ENCODE measurements at places on chromosomes 1 and 21.

DNA sequence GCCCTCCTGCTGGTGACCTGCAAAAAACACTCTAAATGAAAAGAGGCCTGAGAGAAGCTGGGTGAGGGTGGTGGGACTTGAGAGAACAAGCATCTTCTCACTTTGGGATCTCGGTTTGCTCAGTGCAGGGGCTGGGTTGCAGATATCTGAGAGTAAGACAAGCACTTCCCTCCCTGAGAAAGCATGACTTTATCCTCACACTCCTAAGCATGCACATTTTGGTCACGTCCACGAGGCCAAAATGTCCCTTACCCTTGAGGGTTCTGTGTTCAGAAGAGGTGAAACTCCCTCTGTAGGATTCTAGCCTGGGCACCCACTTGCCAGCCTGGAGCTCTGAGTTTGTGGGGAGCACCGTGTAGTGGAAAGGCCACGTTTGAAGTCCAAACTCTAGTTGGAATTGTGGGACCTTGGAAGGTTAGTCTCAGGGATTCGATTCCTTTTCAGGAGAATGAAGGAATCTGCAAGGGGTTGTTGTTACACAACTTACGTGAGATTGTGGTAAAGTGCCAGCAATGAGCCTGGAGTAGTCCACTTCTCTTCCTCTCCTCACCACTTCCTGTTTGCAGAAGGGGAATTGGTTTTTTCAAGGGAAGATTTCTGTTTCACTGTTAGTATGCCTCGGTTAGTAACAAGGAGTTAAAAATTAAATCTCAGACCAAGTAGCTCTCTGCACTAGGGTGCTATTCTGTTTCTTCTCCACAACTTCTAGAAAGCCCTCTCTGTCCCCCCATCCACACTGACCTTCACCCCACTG is 3.0 kb downstream of the FCAMR start:
- no peak for DNase-seq

GRCh38 chr1:61926597-61926996 is 184.3 kb downstream of the PATJ start:
- no peak for DNase-seq

- DNase-seq = no peak
Observed at GRCh38 chr1:205382561-205382960, 25.8 kb upstream of the KLHDC8A start.

- DNase-seq = no peak
Observed at GRCh38 chr1:23875382-23875781, 7.3 kb upstream of the FUCA1 start.

DNA sequence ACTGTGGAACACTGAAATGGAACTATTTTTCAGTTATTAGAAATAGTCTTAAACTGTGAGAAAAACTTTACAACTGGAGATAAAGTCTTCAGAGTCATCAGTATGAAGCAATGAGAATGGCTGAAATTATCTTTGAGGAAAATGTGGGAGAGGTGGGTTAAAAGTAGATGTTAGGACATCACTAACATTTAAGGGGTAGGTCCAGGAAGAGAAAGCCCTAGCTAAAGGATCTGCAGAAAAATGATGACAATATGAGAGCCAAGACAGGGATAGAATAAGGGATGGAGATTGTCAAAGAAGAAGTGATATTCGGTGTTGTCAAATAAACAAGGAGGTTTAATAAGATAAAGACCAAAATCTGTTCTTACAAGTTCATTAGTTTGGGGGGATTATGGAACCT is 123.3 kb upstream of the GPR52 start:
- no peak for DNase-seq

DNA sequence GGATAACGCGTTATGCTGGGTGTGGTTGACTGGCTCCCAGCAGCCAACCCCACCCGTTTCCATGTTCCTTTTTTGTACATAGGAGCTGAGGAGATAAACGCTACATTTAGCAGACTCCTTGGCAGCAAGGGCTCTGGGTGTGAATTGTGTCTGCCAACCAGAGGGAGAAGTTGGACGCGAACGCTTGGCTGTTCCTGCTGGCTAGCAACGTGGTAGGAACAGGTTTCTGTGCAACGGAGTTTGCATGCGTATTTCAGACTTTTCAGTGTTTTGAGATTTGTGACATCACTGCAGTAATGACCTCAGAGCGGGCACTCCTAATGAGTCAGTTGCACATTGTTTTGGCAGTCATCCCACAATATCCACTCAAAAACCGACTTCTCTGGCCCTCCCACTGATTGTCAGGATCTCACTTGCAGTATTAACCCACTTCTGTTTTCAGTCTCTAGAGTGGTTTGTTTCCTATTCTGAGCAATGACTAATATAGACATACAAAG is 98.7 kb upstream of the RGS1 start:
- DNase-seq = no peak

- DNase-seq = no peak
Observed at GRCh38 chr1:155944444-155944799, 3.0 kb downstream of the RXFP4 start.

GRCh38 chr1:3074800-3075199 is 5.8 kb downstream of the PRDM16 start:
- no peak for DNase-seq

- DNase-seq = no peak
Observed at GRCh38 chr1:112465122-112465521, 43.6 kb upstream of the WNT2B start.

DNA sequence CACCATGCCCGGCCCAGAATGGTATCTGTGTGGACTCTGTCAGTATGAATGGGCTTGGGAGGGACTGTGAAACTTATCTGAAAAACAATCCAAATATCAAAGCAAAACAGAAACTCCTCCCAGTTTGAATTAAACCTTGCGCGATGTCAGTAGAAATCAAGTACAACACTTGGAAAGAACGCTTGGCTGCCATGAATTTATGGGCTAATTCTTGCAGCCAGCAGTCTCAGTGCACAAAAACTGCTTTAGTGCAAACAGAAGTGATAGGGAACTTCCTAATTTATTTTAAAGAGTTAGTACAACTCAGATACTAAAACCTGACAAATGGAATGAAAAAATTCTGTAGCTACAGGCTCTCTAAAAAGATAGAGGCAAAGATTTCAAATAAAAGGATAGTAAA is 8.5 kb downstream of the CLCA1 start:
- DNase-seq = no peak

GRCh38 chr1:181135437-181135731 is 46.9 kb downstream of the IER5 start:
- DNase-seq = no peak

DNA sequence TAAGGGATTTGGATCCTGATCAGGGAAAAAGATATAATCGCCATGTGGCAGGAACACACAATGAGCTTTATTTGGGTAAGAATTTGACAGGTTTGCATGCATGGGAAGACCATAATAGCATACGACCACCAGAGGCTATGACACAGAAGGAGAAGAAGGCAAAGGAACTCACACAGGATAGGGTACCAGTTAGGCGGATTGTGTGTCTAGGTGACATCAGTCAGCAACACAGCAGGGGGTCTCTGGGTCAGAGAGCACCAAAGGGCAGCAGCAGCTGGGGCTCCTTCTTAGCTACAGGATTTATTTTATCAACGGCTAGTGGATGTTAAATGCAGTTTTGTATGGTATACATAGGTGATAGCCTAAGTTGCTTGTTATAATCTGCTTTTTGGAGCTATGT is 551.3 kb downstream of the KCNT2 start:
- DNase-seq = peak; percentile 49

DNA sequence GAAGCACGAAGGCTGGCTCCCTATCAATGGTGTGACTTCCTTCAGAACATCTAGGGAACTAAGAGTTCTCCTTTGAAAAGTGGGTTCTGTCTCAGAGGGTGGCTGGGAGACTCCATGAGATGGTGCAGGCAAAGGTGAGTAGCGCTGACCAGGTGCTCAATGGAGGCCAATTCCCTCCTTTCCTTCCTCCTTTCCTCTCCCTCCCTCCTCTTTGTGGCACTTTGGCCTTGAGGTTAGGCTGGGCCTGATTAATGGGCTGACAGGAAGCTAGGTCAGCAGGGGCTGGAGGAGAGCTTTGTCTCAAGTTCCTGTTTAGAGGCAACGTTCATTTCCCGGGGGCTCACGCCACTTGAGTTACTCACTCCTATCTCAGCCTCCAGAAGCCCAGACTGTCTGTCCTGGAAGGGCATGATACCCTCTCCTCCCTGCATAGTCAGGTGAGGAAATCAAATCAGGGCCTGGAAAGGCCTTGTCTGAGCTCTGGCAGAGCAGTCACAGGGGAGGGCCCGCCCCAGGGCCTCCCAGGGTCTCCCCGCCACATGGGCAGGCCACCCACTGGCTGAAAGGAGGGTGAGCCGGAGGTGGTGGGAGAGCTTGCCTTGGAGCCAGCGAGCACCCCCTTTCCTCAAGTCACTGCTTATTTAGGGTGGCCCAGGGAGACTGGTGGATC is 58.4 kb upstream of the SSBP3 start:
- peak; percentile 52 for DNase-seq

- DNase-seq = no peak
Observed at GRCh38 chr1:83857103-83857502, 141.8 kb downstream of the TTLL7 start.

DNA sequence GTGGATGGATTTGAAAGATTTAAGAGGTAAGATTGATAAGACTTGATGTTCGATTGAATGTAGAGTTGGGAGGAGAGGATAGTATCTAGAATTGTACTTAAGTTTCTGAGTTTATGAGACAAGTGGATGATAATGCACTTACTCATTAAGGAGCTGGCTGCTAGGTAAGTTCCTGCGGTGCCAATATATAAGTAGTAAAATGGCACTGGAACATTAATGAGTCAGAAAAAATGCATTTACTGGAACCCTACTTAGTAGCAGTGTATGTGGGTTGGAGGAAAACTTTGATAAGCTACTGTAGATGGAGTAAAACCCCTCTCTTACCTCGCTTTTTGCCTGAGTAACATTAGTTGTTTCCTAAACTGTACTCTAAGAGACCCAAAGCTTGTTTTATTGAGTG is 68.2 kb downstream of the ZFYVE9 start:
- no peak for DNase-seq

- DNase-seq = no peak
Observed at GRCh38 chr1:202553560-202554038, 156.7 kb downstream of the SYT2 start.

DNA sequence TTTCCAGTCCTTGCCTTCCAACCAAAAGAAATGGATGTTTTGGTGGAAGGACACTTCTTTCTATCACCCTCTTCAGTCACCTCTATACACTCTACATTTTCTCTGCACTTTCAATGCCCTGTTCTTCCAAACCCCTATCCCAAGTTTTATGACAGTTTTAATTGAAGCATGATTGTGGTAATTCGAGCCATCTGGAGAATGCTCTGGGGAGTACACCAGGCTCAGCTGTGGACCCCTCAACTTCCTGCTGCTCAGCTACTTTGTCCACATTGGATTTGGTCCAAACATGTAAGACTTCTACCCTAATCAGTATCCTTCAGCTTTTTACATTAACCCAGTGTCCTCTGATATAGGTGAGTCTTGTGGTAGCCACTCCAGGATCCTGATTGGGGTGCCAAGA is 129.6 kb downstream of the SYT2 start:
- no peak for DNase-seq

DNA sequence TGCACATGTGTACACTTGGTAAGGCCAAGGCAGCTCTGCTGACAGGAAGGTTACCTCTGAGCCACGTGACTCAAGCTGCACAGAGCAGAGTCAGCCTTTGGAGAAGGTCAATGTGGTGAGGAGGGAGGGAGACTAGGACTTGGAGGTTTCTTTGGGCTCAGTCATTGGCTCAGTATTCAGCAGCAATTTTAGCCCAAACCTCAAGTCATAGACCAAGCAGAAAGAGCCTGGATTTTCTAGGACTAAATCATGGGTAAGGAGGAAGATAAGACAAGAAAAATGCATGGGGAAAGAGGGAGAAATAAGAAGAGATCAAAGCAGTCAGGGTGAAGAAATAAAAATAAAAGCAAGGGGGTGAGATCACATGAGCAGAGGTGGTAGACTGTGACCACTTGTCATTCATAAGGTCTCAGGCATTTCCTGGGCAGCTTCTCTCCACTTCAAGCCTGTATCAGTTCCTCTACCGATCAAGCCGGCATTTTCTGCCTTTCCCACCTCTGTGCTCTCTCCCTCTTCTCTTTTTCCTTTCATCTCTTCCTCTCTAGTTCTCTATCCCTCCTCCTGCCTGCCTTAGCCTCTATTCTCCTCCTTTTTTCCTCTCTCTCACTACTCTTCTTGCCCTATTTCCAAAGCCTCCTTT is 51.7 kb upstream of the DUSP10 start:
- DNase-seq = no peak

DNA sequence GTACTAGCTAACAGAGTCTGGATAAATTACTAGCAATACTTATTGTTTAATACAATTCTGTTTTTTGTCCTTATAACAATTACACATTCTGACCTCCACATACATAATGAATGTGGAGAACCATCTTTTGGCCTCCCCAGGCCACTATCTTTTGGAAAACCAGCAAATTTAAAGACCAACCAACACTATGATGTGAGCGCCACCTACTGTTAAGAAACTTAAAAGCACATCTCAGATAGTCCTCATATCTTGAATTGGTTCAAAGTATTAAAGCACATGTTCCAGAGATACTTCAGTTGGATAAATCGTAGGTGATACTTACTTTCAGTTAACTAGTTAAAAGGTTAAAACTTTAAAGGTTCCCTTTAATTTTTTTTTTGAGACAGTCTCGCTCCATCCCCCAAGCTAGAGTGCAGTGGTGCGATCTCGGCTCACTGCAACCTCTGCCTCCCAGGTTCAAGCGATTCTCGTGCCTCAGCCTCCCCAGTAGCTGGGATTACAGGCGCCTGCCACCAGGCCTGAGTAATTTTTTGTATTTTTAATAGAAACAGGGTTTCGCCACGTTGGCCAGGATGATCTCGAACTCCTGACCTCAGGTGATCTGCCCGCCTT is 29.3 kb upstream of the USP1 start:
- DNase-seq = no peak

DNA sequence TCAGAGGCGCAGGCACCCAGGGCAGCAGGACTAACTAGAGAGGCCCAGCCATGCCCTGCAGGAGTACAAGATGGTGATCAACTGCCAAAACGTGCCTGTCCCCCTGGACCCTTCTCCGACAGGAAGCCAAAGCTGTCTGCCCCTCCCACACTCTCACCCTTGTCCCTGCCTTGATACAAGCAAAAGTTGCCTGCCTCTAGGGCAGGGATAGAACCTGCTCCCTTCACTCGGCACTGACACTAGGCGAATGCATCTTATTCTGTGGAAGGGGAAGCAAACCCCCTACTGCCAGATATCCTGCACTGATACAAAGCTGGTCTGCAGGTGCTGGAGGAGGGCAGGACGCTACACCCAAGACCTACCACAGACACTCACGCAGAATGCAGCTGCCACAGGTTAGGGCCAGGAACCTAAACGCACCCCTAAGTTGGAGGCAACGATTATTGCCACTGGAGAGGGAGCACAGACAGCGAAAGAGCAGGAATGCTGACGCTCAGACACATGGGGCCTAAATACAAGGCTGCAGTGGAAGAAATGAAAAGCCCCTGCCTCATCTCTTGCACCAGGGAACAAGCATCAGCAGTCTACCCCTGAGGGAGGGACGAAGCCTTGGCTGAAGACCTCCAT is 3.7 kb downstream of the TARBP1 start:
- no peak for DNase-seq

GRCh38 chr1:29520571-29521437 is 284.5 kb downstream of the PTPRU start:
- DNase-seq = no peak

GRCh38 chr1:119132179-119132578 is 8.3 kb downstream of the WARS2 start:
- no peak for DNase-seq

- no peak for DNase-seq
Observed at GRCh38 chr1:98176414-98176813, 255.6 kb upstream of the DPYD start.

GRCh38 chr1:6163191-6163972 is 16.7 kb downstream of the CHD5 start:
- DNase-seq = no peak

- DNase-seq = no peak
Observed at GRCh38 chr1:151157067-151157531, 650 bp downstream of the TNFAIP8L2 start.
